ENCODE measurements at places on chromosomes 5 and 9.

DNA sequence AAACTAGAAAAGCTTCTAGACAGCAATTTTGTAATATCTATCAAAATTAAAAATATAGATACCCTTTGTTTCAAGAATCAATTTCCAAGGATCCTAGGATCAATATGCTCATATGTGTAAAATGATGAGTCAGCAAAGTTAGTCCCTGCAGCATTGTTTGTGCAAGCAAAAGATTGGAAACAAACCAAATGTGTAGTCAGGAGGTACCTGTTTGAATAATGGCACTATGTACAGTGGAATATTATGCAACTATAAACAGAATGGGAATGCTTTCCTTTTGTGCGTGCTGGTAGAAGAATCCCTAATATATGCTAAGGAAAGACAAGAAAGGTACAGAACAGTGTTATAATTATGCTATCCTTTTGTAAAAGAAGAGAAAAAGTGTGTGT is 58.5 kb upstream of the PJA2 start:
- no peak for DNase-seq

DNA sequence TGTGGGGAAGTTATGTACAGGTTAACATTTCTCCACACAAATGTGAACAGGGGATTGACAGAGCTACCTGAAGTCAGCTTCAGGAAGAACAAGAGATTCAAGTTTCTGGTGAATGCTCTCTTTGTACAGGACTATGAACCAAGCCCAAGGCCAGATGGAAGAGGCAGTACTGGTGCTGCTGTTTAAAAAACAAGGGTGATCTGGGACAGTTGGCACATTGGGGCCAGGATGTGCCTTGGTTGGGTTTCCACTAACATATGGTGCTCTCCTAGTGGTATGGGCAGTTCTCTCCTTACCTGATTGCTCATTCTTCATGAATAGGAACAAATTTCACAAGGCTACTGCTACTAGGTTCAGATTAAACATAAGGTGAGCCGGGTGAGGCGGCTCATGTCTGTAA is 40.0 kb downstream of the MTMR12 start:
- no peak for DNase-seq

GRCh38 chr9:82570226-82570625 is 492.7 kb downstream of the RASEF start:
- no peak for DNase-seq

DNA sequence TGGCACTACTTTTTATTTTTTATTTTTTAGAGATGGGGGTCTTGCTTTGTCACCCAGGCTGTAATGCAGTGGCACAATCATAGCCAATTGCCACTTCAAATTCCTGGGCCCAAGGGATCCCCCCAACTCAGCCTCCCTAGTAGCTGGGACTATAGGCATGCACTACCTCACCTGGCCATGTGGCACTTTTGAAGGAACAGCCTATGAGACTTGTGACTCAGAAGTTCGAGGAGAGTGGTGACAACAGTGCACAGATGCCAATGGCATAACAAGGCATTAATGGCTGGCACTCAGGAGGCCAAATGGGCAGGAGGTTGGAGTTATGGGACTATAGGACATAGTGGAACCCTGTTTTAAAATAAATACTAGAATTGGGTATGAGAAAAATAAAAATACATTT is 33.7 kb downstream of the ANKRD31 start:
- no peak for DNase-seq

GRCh38 chr9:106218427-106218826 is 524.1 kb downstream of the TMEM38B start:
- no peak for DNase-seq

All from glomerular endothelial cell (primary cell).